ENCODE measurements at places on chromosomes 5 and 9.

DNA sequence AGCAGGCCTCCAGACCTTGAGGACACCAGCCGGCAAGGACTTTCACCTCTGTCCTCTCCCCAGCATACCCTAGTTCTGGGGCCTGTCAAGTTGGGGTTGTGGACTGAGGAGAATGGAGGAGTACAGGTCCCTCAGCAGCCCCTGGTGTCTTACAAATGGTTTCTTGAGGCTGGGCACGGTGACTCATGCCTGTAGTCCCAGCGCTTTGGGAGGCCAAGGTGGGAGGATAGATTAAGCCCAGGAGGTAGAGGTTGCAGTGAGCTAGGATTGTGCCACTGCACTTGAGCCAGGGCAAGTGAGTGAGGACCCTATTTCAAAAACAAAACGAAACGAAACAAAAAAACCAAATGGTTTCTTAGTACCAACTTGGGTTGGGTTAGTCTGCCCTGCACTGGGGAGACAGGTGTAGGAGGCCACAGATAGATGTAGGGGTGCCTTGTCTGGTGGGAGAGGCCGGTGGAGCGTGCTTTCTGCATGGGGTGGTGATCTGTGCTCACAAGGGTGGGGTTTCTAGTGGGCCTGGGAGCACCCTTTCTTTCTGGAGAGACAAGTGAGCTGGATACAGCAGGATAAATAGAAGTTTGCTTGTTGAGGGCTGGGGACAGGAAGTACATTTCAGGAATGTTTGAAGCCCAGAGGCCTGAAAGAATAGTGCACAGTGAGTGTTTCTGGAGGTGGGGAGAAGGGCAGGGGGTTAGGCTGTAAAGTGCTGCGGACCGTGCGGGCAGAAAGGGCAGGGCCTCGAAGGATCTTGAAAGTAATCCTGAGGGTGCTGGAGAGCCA is 37.7 kb upstream of the PSD2 start:
- DNase-seq: no peak

DNA sequence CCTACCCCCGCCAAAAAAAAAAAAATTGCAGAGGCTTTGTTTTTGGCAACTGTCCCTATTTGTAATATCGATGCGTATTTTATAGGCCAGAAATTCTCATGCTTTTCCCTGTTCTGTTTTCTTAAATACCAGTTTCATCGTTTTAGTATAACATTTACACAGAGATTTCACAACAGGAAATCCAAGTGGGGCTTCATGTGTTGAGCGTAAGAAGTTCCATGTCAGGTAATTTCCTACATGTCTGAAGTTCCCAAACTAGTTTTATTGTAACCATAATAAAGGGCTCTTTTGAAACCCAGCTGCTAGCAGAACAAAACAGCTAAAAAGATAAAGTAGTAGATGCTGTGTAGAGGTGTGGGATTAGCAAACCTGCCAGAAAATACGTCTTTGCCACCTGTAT is 4.2 kb downstream of the SMC5 start:
- DNase-seq: no peak

GRCh38 chr5:107955321-107955720 is 284.6 kb upstream of the EFNA5 start:
- peak; percentile 29 for DNase-seq

DNA sequence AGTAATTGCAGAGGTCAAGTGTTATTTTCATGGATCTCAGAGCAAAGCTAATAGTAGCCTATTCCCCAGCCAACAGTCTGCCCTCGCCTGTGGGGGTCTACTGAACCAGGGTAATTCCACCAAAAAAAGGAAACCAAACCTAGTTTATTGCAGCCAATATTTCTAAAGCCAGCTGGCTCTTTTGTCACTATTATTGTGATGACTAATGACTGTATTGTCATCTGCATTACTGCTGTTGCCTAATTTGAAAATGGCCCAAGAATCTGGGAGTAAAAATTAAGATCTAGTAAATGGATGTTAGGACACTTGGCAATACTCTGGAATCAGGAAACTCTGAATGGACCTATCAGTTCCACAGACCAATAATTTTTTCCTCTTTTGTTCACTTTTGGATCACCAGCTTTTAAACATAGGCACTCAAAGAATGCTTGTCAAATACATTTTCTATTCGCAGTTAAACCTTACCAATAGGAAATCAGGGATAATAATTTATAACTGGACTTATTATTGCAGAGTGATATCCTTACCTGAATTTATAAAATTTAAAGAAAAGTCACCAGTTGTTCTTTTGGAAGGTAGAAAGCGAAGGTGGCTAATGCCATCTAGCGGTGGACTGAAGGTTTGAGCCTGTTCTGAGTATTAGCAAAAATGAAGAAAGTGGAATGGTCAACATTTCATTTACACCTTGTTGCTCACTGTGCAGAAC is 69.2 kb downstream of the SYK start:
- peak; percentile 39 for DNase-seq

DNA sequence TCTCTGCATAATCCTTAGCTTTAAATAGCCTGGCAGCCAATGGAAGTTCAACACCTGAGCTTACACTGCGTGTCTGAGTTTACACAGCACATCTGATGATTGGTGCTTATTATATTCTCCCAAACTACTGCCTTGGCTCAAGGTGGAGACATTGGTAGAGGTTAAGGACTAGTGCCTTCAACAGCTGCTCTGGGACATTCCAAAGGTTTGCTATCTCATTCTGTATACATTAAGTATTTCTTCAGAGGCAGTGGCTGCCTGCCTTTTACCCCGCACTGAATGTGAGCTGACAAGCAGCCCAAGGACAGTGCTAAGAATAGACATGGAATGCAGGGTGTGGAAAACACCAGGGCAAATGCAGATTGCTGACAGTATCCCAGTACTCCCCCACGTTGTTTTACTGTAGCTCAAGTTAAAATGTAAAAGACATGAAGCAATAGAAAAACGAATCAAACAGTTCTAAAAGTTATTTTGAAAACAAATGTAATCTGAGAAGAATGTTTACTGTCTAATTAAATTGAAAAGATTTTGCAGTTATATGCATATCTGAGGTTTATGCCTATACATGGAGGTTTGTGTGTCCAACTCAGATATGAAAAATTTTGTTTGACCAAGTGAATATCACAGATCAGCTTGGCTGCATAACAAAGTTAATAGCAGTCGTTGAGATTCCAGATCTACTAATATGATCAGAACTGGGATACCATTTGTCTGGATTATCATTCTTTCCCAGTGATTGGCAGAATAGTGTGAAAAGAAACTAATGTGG is 1.8 kb downstream of the HSPB3 start:
- no peak for DNase-seq

DNA sequence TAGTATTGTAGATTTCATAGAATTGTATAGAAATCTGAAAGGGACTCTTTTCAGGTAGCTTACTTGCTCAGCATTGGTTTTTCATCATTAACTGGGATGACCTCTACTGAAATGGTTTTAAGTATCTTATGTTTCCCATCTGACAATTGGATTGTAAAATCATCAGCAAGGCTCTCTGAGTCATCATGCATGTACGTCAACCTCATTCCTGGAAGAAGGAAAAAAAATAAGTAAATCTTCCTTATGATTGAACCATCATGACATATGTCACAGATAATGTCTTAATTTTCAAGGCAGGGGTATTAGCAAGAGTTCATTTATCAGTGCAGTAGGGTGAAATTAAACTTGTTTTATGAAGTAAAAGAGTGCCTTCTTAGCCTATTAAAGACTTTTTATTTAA is 74.9 kb upstream of the CER1 start:
- no peak for DNase-seq

DNA sequence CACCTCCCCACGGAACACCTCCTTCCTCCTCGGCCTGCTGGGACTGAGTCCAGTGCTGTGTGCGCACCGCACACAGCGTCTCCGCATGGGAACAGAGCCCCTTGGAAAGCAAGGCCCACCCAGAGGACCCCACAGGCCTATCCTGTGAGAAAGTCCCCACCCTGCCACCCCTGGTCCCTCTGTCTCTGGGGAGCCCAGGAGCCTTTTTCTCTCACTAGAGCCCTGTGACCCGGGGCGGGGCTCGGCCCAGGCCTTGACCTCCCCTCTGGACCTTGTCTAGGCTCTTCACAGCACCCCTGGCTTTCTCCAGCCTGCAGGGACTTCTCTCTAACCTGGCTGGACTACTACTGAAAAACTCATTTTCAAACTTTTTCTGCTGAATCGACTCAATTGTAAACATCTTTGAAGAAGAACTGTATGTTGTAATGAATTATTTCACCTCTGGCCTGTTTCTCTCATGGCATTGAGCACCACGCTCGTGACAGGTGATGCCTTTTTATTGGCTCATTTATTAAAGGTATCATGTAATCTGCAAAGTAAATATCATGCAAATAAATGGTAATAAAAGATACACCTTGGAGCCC is 89.2 kb downstream of the IRX1 start:
- no peak for DNase-seq

DNA sequence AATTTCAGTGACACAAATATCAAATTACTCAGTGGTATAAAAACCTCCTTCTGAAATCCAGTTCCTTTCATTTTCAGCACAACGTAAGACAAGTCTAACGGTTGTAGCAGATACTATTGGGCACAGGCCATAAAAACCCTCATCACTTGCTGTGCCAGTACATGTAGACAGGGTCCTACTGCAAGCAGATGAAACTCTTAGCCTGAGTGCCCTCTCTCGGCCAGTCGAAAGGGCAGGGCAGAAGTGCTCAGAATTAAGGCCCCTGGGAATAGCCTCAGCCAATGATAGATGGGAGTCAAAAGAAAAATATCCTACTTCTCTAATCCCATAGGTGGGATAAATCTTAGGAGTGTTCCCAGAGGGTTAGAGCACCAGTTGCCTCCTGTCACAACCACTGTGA is 168.5 kb upstream of the FER start:
- DNase-seq: no peak

DNA sequence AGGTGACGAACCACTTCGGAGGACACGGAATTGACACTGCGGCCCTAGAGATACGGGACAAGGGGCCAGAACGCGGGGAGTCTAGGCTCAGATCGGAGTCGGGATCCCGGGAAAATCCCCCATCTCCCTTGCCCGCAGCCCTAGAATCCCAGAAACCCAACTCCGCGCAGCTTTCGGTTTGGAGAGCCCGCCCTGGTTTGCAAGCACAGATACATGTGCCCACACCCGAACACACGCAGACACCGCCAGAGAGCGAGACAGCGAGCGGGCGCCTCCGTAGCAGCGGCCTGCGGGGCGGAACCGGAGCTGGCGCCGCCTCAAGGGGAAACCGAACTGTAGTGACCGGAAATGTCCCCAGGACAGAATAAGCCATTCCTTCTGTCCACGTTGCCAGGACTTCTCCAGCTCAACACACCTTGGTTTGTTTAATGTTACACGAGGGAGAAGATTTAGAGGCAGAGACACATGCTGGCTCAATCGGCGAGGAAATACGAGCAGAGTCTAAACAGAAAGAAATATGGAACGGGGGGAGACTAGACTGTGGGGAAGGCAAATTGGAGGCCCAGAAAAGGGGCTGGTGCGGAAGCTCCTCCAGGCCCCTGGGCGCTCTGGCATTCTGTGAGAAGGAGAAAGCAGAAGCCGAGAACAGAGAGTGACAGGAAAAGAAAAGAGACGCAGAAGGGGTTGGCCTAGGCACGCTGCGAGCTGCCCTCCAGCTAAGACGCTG is 2.9 kb upstream of the PAX5 start:
- peak; percentile 14 for DNase-seq

- no peak for DNase-seq
Measured at GRCh38 chr5:117065161-117065560, 490.5 kb upstream of the SEMA6A start.

DNA sequence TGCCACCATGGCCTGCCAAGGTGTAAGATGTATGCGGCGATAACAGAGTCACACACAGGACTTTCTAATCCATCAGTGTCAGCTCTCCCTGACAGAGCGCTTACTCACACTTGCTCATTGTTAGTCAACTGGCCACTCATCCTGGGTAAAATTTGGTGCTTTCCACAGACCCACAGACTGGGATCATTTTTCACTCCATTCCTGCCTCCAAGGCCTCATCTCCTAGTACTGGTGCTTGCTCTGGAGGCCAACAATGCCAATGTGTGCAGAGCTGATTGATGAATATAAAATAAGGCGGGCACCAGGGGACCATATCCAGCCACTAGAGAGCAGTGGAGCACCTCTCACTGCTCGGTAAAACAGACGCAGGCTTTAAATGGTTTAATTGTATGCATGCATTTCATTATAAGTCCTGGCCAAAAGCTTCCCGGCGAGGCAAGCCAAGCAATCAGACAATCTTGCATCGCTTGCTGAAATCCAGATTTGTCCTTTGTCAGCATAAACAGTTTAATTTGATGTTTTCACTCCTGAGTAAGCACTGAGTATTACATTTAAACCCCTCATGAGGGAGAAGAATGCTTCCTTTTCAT is 22.3 kb downstream of the PSMB7 start:
- DNase-seq: peak; percentile 62

DNA sequence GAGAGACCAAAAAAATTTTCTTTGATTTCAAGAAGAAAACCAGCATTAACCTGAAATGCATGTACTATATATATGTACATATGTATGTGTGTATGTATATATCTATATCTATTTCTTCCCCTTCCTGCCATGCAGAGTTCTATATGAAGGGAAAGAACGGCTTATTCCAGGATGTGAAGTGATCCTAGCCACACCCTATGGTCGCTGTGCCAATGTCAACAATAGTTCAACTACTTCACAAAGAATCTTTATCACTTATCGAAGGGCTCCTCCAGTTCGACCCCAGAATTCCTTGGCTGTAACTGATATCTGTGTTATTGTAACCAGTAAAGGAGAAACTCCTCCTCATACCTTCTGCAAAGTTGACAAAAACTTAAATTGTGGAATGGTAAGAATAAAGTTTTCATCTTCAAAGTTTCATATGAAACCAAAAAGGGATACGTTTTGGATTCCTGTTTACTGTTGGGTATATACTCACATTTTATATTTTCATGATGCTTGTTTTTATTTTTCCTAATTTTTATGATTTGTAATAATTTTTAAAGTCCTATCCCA is 56.2 kb downstream of the DENND4C start:
- no peak for DNase-seq

DNA sequence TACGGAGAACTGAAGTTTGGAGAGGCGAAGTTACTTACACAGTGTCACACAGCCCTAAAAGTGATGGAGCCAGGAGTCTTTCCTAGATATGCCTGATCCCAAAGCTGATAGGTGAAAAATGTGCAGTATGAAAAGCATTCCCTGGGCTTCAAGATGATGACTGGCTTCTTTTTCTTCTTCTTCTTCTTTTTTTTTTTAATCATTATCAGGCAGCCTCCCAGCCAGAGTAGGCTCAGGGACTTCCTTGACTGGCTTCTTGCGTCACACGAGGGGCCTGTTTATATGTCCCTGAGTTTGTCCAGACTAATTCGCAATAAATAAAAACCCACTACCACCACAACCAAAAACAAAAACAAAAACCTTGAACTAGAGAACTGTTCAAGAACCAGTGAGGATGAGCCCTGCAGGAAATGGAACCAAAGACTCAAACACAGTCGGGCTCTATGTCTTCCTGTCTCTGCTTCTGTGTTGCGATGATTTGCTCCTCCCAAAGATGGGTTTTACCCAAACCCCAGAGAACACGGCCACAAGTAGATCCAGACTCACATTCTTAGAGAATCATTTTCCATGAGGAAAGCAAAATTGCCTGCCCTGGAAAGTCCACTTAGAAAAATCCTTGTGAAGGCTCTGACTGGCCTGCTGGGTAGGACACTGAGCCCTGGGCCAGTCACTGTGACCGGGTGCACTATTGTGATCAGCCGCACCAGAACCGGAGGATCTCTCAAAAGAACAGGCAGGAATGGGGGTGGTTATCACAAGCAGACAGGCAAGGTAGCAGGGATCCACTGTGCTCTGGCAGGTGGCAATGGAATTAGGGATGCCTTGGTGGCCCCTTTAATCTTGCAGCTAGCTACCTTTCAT is 38.0 kb upstream of the ADAM19 start:
- peak; percentile 40 for DNase-seq

- no peak for DNase-seq
Measured at GRCh38 chr9:136527721-136528710, 17.8 kb downstream of the NOTCH1 start.

Measured in MV-4-11 (cell line).